ENCODE measurements at places on chromosomes 7 and 10. TPM values are rescaled to one million over a fixed set of nuclear protein-coding genes. Genes with fewer than 3 reads are reported as not detected.

The DUS4L gene
- 5.4 TPM for total RNA-seq

DNA sequence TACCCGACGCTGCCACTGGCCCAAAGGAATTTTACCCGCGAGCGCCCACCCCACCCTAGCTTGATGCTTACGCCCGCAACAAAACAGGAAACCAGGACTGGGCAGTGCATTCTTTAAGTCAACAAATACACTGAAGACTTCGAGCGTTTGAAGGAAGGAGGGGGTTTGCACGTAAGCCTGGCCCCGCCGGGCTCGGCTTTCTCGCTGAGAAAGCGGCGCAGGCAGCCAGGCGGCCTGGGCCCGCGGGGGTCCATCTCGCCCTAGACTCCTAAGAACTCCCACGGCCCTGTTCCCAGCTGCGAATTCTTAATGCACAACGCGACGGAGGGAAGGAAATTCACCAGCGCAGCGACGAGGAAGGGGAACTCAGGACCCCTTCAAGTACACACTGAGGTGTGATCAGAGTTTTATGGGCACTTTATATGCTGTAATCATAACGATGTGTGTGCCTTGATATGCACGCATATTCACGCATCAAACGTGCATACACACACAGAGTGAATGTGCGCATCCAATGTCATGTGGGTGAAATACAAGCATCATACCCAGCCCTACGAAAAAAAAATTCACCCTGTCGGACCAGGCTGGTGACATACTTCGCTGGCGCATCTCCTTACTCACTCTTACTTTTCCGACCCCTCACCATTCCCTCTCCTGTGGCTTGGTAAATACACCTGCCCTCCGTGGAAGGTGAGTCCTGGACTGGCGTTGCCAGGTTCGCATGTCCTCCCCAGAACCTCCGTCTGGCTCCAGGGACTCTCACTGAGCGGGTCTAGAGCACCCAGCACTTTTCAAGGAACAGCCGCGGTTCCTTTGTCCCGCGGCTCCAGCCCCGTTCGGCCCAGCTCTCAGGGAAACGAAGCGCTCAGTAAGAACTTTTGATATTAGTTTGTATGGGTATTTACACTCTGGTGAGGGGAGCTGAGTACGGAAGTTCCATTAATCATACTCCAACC, 5.7 kb upstream of the HOXA13 start:
- peak overlapping the region; percentile 67 for H3K4me3 ChIP-seq
- peak; percentile 77 for DNase-seq
- peaks cover 18% of the 10 kb centered on the region for H3K4me1 ChIP-seq
- no peaks in the 10 kb centered on the region for H3K36me3 ChIP-seq
- H3K27ac ChIP-seq, result no peak overlapping the region

The BEND7 gene
- 9.0 TPM for total RNA-seq

GRCh38 chr10:67110286-67110685, 184.4 kb downstream of the LRRTM3 start:
- no peaks in the 10 kb centered on the region for H3K4me1 ChIP-seq
- no peak overlapping the region for H3K27ac ChIP-seq
- DNase-seq, result no peak
- H3K4me3 ChIP-seq, result no peak overlapping the region
- no peaks in the 10 kb centered on the region for H3K36me3 ChIP-seq

The CYP3A5 gene
- total RNA-seq, result under 0.01 TPM

GRCh38 chr10:131169146-131169545, 142.4 kb downstream of the TCERG1L start:
- DNase-seq, result no peak
- no peak overlapping the region for H3K27ac ChIP-seq
- no peaks in the 10 kb centered on the region for H3K4me1 ChIP-seq

GRCh38 chr7:138799336-138800000, 1.5 kb upstream of the ATP6V0A4 start:
- no peaks in the 10 kb centered on the region for H3K27me3 ChIP-seq
- no peak overlapping the region for H3K27ac ChIP-seq
- H3K4me1 ChIP-seq, result no peaks in the 10 kb centered on the region
- H3K36me3 ChIP-seq, result no peaks in the 10 kb centered on the region
- no peak for DNase-seq

DNA sequence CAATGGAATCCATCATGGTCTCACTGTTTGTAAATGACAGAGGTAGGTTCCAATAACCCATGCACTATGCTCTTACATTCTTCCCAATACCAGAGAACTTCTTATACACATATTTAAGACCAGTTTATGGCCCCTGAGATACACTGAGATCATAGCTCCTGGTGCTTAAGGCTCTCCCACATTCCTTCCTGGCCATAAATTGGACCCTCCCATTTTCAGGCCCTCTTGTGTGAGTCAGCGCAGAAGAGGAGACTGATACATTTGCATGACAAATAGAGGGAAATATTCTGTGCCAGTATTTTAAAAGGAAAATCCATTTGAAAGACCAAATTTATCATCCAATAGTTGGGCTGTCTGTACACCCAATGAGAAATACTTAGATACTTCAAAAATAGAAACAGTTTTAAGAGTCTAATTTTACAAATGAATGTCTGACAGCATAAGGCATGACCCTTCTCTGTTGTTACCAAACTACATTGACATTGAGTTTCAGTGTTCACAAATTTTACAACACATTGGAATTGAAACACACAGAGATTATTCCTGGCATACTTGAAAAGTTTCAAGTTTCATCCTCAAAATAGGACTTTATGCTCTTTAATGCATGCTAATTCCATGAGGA, 35.3 kb downstream of the SLC16A9 start:
- no peaks in the 10 kb centered on the region for H3K36me3 ChIP-seq
- peaks cover 9% of the 10 kb centered on the region for H3K4me1 ChIP-seq
- no peak for DNase-seq

The OR9A2 gene
- total RNA-seq, result not detected

The DBNL gene
- 97.5 TPM for total RNA-seq

DNA sequence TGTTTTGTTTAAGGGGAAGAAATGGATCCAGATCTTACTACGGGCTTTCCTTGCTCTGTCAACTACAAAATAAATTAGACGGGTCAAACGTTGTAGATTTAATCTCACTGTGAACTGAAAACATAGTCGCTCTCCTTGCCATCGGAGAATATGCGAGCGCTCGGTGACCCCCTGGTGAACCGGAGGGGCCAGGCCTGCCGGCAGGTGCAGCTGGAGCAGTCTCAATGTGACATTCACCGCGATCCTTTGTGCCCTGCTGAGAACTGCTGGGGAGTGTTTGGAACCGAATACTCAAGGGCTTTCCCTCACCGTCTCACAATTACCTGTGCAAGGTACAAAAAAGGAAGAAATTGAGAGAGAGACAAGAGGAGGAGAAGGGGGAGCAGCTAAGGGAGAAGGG, 174.1 kb upstream of the GPR26 start:
- no peaks in the 10 kb centered on the region for H3K27me3 ChIP-seq
- H3K4me3 ChIP-seq, result no peak overlapping the region
- no peaks in the 10 kb centered on the region for H3K4me1 ChIP-seq
- no peak overlapping the region for H3K27ac ChIP-seq

DNA sequence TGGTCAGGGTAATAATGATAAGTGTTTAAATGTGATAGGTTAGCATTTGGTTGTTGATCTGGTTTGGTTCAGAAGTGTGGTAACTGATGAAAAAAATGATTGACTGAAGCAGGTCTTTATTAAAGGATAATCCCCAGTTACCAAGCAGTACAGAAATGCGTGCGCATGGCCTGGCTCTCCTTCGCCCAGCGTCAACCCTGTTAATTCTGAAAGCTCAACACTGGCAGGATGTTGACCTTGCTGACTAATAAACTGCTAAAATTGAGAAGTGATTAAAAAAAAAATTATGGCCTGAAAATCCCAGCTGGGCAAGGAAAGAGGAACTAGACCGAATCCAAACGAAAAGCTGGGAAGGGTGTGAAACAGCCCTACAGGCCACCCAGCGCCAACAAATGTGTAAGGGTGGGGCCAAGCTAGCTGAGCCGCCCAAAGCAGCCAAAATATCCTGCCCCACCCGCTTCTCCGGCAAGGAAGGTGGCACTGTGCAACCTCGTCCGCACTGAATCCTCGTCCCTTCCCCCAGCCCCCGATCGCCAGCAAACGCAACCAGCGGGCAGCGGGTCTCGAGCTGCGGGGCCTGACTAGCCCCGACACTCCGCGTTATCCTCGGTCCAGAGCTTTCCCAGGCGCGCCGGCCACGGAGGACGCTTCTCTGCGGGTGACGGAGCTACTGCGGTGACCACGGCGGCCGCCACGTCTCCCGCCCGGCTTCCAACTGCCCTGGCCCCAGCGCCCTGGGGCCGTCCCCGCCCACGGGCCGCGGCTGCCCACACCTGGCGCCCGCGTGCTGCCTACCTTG, 561 bp downstream of the SHTN1 start:
- H3K27ac ChIP-seq, result no peak overlapping the region
- H3K4me1 ChIP-seq, result no peaks in the 10 kb centered on the region
- no peaks in the 10 kb centered on the region for H3K36me3 ChIP-seq
- peaks cover 5% of the 10 kb centered on the region for H3K27me3 ChIP-seq
- peak overlapping the region; percentile 83 for H3K4me3 ChIP-seq
- DNase-seq, result peak; percentile 89

DNA sequence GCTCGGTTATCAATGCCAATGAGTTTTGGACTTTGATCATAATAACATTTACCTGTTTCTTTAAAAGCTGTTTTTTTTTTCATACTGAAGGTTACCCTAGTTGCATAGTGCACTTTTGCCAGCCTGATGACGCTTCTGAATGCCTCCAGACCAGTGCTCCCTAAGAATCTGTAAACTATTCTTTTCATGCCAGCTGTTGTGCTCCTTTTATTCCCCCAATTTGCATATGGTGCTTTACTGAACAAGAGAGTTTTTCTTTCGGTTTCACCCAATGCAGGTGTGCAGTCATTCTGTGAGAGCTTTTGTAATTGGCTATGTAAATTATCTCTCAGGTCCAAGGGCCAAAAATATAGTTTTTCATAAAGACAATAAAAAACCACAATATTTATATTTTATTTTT, 48.1 kb upstream of the GLCCI1 start:
- H3K27ac ChIP-seq, result no peak overlapping the region
- H3K36me3 ChIP-seq, result no peaks in the 10 kb centered on the region
- no peak overlapping the region for H3K4me3 ChIP-seq
- no peaks in the 10 kb centered on the region for H3K4me1 ChIP-seq
- no peaks in the 10 kb centered on the region for H3K27me3 ChIP-seq

The C10orf90 gene
- 0.72 TPM for total RNA-seq

- H3K4me3 ChIP-seq, result no peak overlapping the region
- H3K27ac ChIP-seq, result no peak overlapping the region
- no peaks in the 10 kb centered on the region for H3K4me1 ChIP-seq
These were observed 10.6 kb downstream of the LRIT2 start for GRCh38 chr10:84214612-84215235.

GRCh38 chr7:40530292-40530691, 395.5 kb downstream of the SUGCT start:
- DNase-seq, result no peak
- no peaks in the 10 kb centered on the region for H3K36me3 ChIP-seq
- no peak overlapping the region for H3K4me3 ChIP-seq
- no peak overlapping the region for H3K27ac ChIP-seq
- H3K4me1 ChIP-seq, result no peaks in the 10 kb centered on the region

GRCh38 chr10:35739998-35740397, 97.9 kb upstream of the FZD8 start:
- H3K27me3 ChIP-seq, result no peaks in the 10 kb centered on the region
- no peaks in the 10 kb centered on the region for H3K36me3 ChIP-seq
- H3K27ac ChIP-seq, result no peak overlapping the region
- DNase-seq, result no peak
- H3K4me1 ChIP-seq, result no peaks in the 10 kb centered on the region
- H3K4me3 ChIP-seq, result no peak overlapping the region

GRCh38 chr7:69359003-69359700, 239.1 kb upstream of the AUTS2 start:
- H3K27me3 ChIP-seq, result no peaks in the 10 kb centered on the region
- H3K36me3 ChIP-seq, result no peaks in the 10 kb centered on the region
- no peak overlapping the region for H3K4me3 ChIP-seq
- no peaks in the 10 kb centered on the region for H3K4me1 ChIP-seq
- H3K27ac ChIP-seq, result no peak overlapping the region

The OR2A42 gene
- total RNA-seq, result not detected

All from osteoblast (primary cell).